ENCODE measurements at places on chromosomes 11 and 22.

- no peak for DNase-seq
Observed at GRCh38 chr11:123519055-123519796, 89.2 kb downstream of the GRAMD1B start.

DNA sequence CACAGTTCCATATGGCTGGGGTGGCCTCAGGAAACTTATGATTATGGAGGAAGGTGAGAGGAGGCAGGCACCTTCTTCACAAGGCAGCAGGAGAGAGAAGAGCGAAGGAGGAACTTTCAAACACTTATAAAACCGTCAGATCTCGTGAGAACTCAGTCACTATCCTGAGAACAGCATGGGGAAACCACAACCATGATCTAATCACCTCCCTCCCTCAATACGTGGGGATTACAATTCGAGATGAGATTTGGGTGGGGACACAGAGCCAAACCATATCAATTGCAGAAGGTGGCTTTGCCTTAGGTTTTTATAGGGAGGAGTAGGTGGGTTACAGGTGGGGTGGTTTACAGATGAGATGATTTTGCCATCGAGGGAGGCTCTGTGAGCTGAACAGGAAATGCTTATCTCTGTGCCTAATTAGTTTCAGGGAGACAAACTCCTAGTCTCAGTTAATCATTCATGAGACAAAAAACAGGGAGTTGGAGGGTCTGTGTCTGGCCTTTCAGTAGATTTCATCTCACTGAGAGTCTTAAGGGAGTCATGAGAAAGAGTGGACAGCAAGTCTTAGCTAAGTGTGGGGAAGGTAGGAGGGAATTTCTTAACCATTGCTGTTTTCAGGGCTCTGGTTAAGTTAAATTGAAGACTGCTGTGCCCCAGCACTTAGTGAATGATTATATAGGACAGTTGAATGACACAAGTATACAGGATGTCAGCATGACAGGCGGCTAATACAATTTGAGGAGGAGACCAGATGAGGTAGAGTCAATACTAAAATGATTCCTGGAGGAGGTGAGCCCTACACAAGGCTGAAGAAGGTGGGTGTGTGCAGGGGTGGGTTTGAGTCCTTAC lies 47.7 kb downstream of the CWC15 start:
- no peak for DNase-seq

GRCh38 chr11:71452199-71453036 lies 585 bp upstream of the NADSYN1 start:
- peak; percentile 80 for DNase-seq

GRCh38 chr11:111324277-111324720 lies 26.0 kb downstream of the POU2AF3 start:
- DNase-seq = no peak

DNA sequence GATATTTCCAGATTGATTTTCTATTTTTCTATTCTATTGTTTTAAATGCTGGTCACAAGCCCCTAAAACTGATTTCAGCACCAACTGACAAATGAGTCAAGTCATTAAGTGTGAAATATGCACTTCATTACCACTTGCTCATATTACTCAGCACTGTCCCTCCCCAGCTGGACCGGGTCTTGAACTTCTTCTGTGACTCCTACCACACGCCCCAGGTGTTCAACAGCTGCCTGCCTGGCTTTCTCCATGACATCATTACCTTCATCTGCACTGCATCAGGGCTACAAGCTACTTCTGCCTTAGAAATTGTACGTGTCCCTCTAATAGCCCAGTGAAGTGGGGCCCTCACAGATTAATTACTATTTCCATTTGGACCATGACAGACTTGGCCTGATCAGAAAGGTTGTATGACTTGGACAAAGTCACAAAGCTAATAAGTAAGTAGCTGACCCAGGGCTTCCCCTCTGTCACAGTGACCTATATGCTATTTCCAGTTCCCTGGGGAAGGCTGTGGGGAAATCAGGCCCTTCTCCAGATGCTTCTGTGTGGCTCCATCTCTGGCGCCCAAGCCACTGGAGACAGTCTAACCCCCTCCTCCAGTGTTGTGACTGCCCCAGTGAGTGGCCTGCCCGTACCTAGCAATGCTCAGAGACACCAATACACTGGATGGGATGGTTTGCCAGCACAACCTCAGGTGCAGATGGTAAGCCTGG lies 18.1 kb downstream of the TBC1D10A start:
- DNase-seq = peak; percentile 33

- no peak for DNase-seq
Observed at GRCh38 chr11:62909107-62909894, 11.9 kb downstream of the CHRM1 start.

DNA sequence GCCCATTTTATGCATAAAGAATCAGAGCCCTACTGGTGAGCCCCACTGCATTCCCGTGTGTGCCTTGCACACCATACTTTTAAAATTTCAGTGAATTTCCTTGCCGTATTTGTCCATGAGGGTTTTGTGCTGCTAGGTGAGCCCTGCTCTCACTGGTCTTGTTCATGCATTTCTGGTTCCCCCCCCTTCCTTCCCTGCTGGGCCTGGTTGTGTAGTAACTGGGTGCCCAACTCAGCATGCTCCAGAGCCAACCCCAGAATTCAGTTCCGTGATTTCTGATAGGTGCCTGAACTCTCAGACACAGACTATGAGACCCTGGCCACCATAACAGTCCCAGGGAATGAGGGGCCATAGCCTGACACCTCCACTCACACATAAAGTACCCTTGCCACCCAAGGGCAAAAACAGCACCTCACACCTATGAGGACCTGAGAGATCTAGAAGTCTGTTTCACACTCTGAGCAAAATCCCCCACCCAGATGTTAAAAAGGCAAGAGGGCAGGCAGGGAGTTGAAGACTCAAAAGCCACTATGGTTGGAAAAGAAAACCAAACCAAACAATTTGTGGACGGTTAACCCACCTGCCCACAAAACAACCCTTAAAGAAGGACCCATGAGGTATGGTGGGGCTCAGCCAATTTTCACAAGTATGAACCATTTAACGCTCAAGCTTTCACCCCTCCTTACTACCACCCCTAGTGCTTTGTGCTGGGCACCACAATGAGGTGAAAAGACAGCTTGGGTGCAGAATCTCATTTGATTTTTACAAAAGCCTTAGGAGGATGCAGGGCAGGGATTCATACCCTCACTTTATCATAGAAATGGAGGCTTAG lies 16.8 kb upstream of the IL10RA start:
- no peak for DNase-seq

GRCh38 chr11:46345131-46345597 lies 2.1 kb upstream of the DGKZ start:
- no peak for DNase-seq

- no peak for DNase-seq
Observed at GRCh38 chr22:41368543-41369423, 13.0 kb upstream of the TEF start.

DNA sequence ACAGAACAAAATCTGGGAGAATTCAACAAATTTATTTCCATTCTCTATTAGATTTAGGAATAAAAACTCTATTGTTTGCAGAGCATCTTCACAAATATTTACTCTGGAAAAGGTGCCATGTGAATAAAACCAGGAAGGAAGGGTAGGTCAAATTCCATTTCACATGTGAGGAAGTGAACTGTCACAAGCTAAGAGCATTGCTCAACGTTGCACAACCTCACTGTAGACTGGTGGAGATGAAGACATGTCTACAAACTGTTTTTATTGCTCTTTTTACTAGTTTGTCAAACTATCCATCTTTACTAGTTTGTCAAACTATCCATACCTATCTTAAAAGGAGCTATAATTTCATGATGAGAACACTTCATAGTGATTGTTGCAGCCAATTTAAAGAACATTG lies 236.4 kb downstream of the CNTN5 start:
- no peak for DNase-seq

DNA sequence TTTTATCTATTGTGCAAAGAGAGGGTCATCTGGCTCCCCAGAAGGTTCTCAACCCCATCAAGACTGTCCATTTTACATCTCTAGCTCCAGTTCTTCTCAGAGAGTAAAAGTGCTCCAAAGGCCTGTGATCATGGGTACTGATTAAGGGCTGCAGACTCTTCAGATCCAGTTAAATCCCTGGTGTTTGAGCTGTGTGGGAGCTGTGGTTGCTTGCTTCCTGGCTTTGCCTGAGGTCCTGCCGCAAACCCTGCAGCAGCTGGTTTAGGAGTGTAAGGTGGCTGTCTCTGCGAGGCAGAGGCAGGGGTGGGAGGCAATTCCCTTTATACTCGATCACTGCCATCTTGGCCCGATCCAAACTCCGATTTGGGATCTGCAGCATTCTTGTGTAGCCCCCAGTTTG lies 1.2 kb downstream of the MRPL17 start:
- DNase-seq = no peak

GRCh38 chr11:1970956-1971355 lies 23.8 kb downstream of the MRPL23 start:
- no peak for DNase-seq

GRCh38 chr11:44574610-44575287 lies 9.3 kb downstream of the CD82 start:
- peak; percentile 57 for DNase-seq

DNA sequence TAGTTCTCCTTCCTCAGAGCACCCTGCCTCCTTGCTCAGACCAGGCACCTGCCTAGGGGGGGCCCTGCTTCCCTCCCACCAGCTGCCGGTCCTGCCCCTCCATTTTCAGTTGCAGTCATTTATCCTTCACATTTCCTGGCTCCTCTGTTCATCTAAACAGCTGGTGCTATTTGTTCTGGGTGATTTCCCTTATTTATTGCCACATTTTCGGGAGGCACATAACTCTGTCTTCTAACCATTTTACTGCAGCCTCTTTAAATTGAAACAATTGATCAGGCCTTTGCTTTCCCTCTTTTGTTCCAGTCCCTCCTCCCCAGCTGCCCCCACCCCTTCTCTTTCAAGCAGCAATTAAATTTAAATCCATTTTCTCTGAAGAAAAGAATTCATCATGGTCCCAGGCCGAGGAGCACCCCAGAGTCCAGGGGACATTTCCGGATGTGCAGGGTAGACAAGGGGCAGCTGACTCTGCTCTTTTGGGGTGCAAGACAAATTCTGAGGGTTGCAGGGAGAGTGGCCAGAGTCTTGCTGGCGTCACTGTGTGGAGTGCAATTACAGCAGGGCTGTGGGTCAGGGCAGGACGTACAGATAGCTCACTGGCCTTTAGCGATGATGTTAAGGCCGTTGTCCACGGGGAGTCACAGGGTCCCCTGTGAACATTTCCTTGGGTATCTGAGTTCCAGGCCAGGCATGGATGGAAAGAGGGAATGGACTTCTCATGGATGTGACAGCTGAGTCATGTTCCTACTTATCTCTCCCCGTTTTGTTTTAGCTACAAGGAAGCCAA lies 476.4 kb downstream of the TBC1D22A start:
- DNase-seq = no peak

DNA sequence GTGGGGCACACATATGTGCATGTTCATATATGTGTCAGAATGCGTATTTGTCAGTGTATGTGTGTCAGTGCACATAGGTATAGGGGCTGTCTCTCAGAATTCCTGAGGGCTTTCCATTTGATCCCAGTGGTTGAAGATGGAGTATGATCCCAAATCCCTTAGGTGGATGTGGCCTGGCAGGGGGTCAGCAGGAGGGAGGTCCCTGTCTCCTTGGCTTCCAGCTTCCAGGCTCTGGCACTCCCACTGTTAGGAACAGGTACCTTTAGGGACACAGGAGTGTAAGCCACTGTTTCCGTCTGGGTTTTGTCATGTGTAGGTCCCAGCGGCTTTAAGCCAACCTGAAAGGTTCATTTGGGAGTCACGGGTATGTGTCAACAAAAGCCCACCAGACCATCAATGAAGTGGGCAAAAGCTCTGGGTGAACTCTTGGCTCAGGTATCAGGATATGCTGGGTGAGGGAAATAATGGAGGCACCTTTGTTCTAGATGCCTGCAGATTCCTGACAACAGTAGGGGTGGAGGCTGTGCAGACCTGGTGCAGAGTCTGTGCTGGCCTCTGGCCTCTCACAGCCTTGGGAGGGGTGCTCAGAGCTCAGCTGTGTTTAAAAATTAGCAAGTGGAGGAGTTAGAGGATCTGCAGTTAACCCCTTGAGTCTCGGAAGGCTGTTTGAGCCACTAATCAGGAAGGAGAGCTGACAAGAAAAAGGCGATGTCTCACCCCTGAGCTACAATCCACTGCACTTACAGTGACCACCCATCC lies 9.0 kb downstream of the KCNQ1OT1 start:
- DNase-seq = no peak

DNA sequence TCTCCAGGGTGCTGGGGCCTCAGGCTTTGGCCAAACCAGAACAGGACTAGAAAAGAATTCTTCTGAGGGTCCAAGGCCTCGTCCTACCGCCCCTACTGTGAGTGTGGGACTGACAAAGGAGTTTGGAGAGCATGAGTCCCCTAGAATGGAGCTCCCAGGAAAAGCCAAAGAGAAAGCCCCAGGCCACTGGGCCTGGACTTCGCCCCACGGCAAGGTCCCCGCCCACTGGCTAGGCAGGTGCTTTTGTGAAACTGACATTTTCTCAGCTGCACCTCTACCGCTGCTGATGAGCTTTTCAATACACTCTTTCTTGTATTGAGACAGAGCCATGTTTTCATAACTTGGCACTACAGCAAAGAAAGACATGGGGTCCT lies 9.7 kb upstream of the FGF3 start:
- no peak for DNase-seq

DNA sequence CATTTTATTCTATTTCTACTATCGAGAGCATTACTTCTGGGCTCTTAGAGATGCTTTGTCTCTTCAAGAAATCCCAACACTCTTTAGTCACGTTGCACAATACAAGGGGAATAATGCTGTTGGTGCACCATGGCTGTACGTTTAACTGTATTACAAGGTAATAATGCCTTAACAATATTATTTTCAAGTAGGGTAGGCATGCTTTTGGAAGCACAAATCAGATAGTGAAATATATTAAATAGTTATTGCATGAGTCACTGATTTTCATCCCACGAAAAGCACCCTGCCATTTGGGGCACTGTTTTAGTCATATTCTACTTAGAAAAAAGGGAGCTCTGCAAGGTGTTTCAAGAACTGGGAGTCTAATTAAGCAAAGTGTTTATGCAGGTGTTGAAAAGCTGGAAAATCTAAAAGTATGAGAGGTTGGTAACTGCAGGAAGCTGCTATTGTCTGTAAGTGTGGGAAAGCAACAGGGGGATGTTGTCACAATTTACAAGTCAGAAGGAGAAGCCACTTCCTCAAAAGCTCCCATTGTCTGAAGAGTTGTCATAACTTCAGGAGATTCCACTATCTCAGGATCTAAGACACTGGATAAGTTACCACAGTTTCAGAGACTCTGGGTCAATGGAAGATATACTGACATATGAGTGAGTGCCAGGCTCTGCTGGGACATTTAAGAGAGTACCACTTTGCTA lies 218.2 kb downstream of the JRKL start:
- no peak for DNase-seq

DNA sequence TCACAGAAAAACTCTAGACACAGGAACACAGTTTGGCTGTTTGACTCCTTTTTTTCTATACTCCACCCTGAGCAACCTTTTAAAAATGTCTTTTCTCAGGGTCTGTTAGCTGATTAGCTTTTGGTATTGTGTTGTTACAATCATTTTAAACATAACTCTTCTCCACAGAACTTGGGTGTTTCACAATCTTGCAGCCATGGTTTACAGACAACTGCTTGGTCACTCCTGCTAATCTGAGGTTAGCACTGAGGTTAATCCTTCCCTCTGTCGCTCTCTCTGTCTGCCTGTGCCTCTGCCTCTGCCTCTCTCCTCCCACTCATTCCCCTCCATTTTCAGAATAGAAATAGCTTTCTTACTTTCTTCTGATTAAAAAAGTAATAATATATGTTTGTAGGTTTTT lies 62.4 kb upstream of the ZBED5 start:
- DNase-seq = no peak

Data from CD4-positive, alpha-beta T cell treated with Interleukin-6 at 100 ng/mL for 8 hours (primary cell).